G401 (cell line): ENCODE measurements at places on chromosomes 11 and 22. TPM values are rescaled to one million over a fixed set of nuclear protein-coding genes. Genes with fewer than 3 reads are reported as not detected.
A peak's percentile ranks its signal among the peaks of the same experiment; 100 is the strongest.

The GRAP2 gene
- 0.47 and 0.49 TPM in 2 replicates for total RNA-seq

The LARGE2 gene
- not detected in 2 replicates for total RNA-seq

The MAPK1 gene
- 43.7 and 48.3 TPM in 2 replicates for total RNA-seq

DNA sequence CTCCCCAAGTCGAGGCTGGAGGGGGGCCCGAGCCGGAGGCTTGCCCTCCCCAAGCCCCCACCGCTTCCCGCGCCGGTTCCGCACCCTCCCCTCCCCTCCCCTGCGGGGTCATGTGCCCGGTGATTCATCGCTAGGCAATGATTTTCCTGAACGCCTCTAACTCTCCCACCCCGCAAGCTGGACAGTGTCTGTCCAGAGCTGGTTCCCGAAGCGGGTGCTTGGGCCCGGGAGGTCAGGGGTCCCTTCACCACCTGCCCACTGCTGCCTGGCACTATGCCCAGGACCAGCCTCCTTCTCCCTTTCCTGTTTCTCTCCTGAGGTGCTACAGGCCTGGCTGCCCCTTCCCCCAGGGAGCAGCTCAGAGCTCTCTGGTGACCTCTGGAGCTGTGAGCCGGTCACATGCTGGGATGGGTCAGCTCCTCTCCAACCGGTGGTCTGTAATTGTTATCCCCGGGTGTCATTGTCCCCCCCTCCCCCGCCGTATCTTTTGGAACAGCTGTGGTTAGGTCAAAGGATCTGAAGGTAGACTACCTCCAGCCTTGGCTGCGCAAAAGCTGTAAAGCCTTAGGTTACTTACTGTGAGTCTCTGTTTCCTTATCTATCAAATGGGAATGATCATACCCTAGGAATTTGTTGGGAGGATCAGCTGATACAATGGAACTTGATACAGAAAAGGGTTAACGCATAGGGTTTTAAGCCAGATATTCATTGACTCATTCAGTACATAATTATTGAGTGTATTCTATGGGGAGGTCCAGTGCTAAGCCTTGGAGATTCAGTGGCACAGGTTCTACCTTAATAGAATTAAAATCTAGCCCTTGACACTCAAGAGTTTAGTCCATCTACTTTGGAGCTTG lies 753 bp downstream of the STX3 start:
- peak; percentile 59 for DNase-seq

DNA sequence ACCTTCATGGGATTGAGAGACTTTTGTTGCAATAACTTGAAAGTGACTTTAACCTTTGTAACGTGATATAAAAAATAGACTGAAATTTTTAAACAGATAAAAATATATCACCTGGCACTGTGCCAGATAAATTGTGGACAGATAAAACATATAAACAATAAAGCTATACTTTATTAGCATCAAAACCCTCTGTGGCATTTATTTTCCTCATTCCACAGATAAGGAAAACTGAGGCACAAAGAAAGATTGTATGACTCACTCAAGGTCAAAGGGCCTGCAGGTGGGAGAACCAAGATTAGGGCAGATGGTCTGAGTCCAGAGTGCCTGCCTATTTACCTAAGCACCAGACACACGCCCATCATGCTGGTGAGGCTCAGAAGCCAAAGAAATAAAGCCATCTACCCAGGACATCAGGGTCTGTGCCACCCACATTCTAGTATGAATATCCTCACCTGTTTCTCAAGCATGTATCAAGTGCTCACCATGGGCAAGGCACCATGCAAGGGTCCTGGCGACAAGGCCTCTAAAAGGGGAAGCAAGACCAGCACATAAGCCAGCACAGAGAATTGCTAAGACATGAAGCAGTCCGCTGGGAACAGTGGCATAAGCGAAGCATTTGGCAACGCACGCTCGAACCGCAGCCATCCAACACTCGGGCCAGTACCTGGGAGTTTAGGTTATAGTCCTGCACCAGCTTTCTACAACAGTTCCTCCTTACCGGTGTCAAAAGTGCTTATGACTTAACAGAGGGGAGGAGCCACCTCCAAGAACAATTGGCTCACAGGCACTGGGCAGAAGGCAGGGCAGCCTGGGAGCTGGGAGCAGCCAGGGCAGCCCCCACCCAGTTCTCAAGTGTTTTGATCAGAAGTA lies 17.6 kb downstream of the MYH9 start:
- peak; percentile 88 for DNase-seq

DNA sequence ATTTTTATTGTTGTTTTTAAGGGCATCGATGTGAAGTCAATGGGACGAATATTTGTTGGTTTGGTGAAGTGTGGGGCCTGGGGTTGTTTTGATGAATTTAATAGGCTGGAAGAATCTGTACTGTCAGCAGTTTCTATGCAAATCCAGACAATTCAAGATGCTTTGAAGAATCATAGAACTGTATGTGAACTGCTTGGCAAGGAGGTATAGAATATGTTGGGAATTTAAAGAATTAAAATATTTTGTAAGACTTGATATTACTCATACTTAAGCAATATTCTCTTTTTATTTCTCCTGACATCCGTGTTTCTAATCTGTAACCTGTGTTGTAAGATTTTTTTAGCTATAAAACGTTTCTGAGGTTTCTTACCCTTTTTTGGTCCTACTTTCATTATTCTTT lies 61.6 kb downstream of the DYNC2H1 start:
- DNase-seq = no peak

- DNase-seq = no peak
Measured at GRCh38 chr11:34565417-34566207, 52.0 kb upstream of the ELF5 start.

- DNase-seq = peak; percentile 37
Measured at GRCh38 chr22:24455751-24456426, 28.5 kb downstream of the ADORA2A start.

DNA sequence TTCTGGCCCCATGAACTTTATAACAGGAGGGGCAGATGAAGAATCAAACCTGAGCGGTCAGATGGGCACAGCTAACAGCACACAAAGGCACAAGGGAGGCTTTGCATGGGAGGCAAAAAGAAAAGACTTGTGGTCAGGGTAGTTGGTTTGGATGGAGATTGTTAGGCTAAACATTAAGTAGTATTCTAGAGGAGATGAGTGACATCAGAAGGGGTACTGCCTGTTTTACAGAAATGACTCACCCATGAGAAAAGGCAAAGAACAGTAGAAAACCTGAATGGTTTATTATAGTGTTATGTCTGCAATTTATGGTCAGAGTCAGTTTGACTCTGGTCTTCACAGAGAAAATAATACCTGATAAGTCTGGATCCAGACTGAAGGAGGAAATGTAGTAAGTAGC lies 129.8 kb upstream of the KIRREL3 start:
- no peak for DNase-seq
